ENCODE measurements at places on chromosomes 2 and 18.

- no peak for DNase-seq
Measured at GRCh38 chr18:63888470-63889190, 1.1 kb downstream of the SERPINB2 start.

DNA sequence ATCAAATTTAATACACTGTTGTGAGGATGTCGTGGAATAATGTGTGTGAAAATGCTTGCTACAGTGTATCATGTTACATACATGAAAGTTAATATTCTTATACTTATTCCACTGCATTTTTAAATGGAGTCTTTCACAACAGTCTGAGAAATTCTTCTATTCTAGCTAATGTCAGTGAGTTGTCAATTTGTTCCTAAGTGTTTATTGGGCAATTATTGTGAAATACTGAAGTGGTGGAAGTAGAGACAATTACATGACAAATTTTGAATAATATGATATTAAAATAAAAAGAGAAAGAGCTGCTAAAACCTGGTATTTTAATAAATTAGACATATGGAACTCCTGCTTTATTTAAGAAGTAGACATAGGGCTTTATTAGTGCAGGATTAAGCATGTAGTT, 176.1 kb downstream of the PTPRM start:
- DNase-seq: no peak

GRCh38 chr2:172693529-172694455, 41.9 kb upstream of the RAPGEF4 start:
- DNase-seq: no peak

DNA sequence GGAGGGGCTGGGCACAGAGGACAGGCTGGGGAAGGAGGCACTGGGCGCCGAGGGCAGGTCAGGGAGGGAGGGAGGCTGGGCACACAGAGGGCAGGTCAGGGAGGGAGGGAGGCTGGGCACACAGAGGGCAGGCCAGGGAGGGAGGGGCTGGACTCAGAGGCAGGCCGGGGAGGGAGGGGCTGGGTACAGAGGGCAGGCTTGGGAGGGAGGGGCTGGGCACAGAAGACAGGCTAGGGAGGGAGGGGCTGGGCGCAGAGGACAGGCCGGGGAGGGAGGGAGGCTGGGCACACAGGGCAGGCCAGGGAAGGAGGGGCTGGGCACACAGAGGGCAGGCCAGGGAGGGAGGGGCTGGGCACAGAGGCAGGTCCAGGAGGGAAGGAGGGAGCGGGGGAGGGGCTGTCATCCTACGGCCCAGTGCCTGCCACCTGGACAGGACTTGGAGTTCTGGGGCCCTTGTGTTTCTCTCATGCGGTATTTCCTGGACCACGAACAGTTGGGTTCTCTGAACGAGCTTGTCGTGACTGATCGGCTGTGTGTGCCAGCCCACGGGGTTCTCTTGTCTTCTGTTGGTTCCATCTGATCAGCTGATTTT, 46.7 kb upstream of the KCNG2 start:
- no peak for DNase-seq

- DNase-seq: no peak
Measured at GRCh38 chr18:48803951-48804855, 146.6 kb downstream of the SMAD7 start.

GRCh38 chr18:75203416-75204268, 5.3 kb downstream of the PTGR3 start:
- DNase-seq: no peak

DNA sequence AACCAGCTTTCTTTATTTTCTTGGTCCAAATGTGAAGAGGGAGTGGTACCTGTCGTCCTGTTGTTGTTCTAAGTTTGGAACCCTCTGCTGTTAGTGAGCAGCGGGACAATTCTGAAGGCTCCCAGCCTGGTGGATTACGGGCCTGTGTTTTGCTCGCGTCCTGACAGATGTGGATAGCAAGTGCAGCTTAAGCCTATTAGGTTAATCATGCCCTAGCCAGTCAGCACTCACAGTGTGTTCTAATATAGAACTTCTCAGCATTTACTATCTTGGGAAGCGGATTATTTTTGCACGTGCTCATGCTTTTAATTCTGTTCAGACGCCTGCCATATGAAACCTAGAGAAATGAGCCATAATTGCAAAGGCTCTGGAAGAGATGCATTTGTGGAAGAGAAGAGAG, at the start of gene PCARE:
PCARE (minus strand) TSS at position 113 of the 400 bp plus-strand sequence. CDS start 262 bp downstream, outside the sequence.
- DNase-seq: no peak

DNA sequence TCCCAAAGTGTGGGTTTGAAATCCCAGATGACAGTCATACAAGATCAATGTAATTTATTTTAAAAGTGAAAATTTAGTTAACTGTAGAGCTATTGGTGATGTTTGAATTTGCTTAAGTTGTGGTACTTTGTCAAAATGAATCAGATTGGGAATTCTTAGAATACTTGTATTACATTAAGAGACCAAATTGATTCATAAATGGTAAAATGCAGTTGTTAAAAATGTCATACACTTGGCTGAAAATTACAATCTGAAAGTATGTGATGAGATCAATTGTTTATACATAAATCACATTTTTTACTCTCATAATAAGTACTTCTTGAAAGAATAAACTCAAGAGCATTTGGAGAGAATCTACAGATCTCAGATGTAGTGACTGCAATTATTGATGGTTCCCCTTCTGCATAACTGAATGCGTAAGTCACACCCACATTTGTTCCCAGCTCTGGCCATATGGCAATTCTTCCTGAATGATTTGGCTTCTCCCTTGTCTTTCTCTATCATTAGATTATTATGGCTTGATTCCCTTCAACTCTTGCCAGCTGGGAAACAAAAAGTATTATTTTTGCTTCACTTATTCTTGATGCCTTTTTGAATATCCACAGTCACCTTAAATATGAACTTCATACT, 558.5 kb downstream of the CPS1 start:
- no peak for DNase-seq

DNA sequence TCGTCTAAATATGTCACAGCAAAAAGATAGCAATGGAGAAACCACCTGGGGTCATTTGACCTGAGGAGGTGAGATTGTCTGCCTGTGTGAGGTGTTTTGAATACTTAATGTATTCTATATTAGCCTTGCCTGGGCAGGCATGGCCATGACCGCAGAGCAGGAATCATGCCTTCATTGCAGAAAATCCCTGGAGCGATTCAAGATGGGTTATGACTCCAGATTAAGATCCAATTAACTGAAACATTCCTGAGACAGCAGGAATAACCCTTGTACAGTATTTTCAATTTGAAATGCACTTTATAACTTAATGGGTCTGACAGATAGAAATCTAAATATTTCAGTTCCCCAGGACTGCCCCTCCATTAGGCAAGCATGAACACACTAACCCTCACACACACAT, 227.3 kb upstream of the RAB6C start:
- no peak for DNase-seq

DNA sequence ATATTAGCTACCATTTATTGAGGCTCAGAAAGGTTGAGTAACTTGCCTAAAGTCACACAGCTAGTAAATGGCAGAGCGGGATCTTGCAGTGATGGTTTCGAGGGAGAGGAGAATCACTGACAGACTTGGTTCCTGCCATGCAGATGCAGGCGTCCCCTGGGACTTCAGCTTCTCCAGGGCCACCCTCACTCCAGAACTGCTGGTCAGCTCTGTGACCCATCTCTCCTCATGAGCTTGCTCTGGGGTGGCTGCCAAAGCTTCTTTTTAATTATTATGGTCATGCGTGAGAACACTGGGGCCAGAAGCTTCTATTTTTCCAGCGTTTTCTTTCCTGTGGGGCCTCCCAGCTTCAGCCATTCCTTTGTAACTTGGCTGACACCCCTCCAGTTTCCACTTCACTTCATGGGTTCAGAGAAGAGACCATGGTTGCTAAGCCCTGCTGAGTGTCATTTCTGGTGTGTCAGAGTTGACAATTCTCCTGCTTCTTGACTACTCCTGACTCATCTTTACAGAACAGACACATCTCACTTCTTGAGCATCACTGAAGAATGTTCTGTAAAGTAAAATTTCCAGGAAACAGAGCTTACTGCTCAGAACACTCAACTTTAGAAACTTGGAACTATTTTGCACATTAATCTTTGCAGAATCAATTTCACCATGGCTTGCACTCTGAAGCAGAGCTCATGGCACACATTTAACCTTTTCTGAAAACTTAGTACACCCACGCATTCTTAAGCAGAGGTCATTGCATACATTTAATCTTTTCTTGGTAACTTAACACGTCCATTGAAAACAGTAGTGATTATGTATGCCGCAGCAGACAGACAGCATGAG, 70.4 kb downstream of the IL1R2 start:
- peak; percentile 67 for DNase-seq

GRCh38 chr18:26383454-26384270, 157.4 kb downstream of the TAF4B start:
- peak; percentile 14 for DNase-seq

DNA sequence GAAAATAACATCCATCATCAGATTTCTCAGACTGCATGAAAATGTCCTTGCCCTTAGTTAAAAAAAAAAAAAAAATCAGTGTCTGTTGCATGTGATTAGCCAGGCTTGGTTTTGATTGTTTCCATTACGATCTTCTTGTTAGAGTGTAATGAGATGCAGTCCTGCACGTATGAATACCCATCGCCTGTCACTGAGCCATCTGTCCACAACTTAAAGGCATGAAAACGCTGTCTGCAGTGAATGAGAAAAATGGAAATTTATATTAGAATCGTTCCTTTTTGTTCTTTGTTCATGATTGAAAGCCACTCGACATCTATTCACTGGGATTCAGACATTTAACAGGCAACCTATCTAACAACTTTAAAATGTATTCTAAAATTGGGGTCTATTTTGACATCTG, 521.7 kb upstream of the SPHKAP start:
- DNase-seq: no peak

DNA sequence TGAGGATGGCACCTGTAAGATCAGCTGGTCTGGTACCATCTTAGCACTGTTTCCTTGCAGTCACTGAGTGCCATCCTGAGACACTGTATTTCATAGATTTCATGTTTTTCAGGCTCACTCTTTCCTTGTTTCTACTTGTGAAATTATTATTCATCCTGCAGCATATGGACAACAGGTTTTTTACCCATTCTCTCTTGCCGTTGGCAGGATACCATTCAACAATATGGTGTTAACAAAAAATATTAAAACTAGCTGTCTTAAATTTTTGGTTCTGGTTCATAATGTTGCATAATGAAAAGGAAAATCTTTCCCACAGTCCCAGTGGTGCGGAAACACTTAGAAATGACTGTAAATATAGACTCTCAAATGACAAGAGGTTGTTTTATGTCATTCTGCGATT, 23.1 kb upstream of the ATG16L1 start:
- no peak for DNase-seq

- DNase-seq: no peak
Measured at GRCh38 chr2:105330681-105331375, 1.3 kb upstream of the TGFBRAP1 start.

GRCh38 chr18:48975120-48975816, 24.5 kb upstream of the SMAD7 start:
- DNase-seq: no peak

DNA sequence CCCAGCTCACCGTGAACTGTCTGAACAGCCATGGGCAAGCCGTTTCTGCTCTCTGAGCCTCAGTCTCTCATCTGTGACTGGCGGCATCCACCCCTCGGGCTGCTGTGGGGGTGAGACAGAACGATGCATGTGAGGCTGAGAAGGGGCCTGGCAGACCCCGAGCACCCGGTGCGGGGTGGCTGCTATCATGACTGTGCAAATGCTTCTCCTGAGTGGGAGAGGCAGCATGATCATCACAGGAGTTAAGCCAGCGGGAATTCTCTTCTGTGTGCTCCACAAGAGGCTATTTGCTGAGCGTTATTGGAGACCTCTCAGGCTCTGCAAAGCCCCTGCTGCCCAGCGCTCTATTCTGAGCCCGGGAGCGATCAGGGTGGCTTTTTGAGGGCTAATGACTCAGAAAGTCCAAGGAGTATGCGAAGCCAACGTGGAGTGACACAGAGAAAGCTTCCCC, 45.8 kb upstream of the ID2 start:
- DNase-seq: no peak

DNA sequence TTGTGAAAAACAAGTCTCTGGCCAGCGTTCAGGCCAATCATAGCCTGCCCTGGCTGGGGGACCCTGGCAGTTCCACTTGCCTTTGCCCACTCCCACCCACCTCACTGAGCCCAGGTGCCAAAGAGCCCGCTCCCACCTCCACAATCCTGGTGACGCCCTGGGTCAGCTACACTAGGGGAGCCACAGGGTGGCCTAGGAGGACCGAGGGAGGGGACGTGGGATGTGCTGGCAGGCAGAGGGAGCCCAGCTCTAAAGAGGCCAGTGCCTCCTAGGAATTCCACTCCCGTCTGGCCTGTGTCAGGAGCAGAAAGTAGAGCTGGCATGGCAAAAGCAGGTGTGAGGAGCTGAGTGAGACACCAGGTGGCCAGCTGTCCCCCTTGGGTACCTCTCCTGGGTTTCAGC, 49.3 kb downstream of the TNS1 start:
- DNase-seq: no peak

GRCh38 chr2:222982010-222982908, 69.7 kb upstream of the KCNE4 start:
- DNase-seq: peak; percentile 48

GRCh38 chr18:8776013-8776943, 70.9 kb downstream of the MTCL1 start:
- DNase-seq: no peak

DNA sequence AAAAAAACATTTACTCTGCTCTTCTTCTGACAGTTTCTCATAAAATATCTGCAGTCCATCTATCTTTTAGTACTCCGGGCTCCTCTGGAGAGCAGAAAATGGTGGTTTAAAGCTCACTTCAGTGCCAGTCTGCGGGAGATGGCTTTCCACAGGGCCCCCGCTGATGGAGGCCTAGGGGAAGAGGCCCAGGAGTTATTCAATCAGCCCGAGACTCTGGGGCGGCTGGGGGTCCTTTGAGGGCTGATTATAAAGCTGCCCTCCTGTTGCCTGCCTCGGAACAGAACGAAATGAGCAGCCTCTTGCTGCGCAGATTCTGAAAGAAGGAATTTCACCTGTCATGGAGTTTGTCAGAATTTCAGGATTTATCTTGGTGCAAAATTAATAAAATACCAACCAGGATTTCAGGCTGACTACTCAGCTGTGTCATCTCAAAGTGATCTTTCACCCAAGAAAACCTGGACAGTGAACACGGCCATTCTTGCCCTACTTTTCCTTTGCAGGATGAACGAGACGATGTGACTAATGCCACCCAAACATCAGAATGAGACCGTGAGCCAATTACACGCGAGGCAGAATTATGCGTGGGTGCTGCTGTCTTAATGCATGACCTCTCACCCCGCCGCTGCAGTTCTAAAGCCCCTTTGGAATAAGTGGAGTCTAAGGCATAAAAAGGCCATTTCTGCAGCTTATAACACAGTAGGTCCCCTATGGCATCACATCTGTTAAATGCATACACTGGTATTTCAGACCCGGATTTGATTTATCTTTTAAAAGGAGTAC, 273.8 kb downstream of the ZNF521 start:
- no peak for DNase-seq

- peak; percentile 99 for DNase-seq
Measured at GRCh38 chr2:64751286-64752260, 97.9 kb upstream of the SERTAD2 start.

DNA sequence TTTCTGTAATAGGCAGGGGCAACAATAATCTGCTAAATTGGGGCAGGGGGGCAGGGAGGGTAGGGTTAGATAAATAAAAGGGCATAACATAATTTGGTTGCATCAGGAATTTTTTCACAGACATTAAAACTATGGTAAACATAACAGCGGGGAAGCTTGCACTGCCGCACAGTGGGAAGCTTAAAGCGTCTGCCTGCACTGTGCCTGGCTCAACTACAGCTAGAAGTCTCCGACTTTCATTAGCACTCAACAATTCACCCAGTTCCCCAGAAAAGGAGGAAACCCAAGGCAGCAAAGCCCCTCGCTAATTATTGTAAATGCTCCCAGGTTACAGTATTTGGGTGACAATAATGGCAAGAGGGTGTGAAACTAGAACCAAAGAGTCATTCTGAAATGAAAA, 562.9 kb downstream of the ARHGAP15 start:
- DNase-seq: no peak
